Activated CD4-positive, alpha-beta T cell treated with anti-CD3 and anti-CD28 coated beads, Interleukin-2, amount 50 U/mL, for 1 hour (primary cell): ENCODE measurements at places on chromosomes 3 and 15.

DNA sequence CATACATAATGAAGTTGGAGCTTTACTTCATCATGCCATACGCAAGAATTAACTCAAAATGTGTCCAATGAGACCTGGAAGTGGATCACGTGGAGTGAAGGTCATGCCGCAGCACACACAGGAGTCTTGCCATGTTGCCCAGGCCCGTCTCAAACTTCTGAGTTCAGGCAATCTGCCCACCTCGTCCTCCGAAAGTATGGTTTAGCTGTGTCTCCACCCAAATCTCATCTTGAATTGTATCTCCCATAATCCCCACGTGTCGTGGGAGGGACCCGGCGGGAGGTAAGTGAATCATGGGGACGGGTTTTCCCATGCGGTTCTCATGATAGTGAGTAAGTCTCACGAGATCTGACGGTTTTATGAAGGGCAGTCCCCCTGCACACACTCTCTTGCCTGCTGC lies 25.7 kb downstream of the SPCS1 start:
- no peak for DNase-seq

GRCh38 chr15:100529556-100529955 lies 806 bp upstream of the CERS3 start:
- DNase-seq: no peak

GRCh38 chr3:57851304-57851703 lies 95.2 kb downstream of the SLMAP start:
- no peak for DNase-seq

- DNase-seq: no peak
Observed at GRCh38 chr15:70605606-70606410, 157.6 kb downstream of the UACA start.

- DNase-seq: no peak
Observed at GRCh38 chr15:31392761-31393401, 66.2 kb downstream of the KLF13 start.
